ENCODE measurements at places on chromosomes 7 and 10.

GRCh38 chr7:41943094-41943577, 240.2 kb upstream of the INHBA start:
- DNase-seq: peak; percentile 68

- DNase-seq: no peak
Measured at GRCh38 chr10:83617692-83618545, 521.4 kb upstream of the GHITM start.

GRCh38 chr10:104092749-104093148, 7.1 kb upstream of the COL17A1 start:
- no peak for DNase-seq

GRCh38 chr10:25405871-25406270, 231.1 kb downstream of the GPR158 start:
- DNase-seq: no peak

GRCh38 chr10:11773761-11774441, 31.7 kb downstream of the ECHDC3 start:
- DNase-seq: peak; percentile 14

- DNase-seq: peak; percentile 15
Measured at GRCh38 chr10:60525716-60526585, 136.3 kb upstream of the ANK3 start.
